ENCODE measurements at places on chromosomes 5 and 9.

GRCh38 chr5:115812372-115812771 is 4.1 kb downstream of the CDO1 start:
- no peak for DNase-seq

DNA sequence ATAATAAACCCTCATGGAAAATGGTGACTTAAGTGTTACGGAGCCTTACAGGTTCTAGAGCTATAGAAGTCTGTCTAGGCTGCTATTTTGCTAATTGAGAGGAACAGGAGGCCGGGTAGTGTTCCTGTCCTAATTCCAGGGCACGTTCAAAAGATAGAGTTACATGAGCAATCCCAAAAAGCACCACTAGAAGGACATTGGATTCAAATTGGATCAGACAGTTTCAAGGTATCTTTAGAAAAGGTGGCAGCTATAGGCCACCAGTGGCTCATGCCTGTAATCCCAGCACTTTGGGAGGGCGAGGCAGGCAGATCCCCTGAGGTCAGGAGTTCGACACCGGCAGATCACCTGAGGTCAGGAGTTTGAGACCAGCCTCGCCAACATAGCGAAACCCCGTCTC is 458.8 kb downstream of the TMEM232 start:
- no peak for DNase-seq

DNA sequence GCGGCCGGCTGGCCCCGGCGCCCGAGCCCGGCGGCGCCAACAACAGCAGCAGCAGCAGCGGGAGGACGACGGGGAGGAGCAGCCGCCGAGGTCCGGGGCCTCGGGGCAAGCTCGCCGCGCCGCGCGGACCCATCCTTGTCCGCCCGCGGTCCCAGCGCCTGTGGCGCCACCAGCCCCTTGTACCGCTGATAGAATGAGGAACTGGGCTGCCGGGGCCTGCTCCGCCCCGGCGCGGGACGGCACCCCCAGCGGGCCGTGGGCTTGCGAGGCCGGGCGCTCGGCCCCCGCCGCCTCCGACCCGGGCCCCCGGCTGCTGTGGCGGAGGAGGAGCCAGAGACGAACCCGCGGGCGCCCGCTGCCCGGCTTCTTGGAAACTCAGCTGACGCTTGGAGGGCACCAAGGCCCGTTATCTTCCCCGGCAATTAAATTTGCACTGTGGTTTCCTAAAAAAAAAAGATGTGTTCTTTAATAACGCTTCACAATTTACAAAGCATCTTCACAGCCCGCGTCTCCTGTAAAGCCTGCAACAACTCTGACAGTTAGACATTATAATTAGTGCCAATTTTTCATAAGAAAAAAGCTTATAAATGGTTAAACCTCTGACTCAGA is at the start of gene ARSB:
TSS of gene ARSB (minus strand) at position 195 of the 609 bp plus-strand sequence. CDS start at position 133, 62 bp downstream.
- DNase-seq = no peak

DNA sequence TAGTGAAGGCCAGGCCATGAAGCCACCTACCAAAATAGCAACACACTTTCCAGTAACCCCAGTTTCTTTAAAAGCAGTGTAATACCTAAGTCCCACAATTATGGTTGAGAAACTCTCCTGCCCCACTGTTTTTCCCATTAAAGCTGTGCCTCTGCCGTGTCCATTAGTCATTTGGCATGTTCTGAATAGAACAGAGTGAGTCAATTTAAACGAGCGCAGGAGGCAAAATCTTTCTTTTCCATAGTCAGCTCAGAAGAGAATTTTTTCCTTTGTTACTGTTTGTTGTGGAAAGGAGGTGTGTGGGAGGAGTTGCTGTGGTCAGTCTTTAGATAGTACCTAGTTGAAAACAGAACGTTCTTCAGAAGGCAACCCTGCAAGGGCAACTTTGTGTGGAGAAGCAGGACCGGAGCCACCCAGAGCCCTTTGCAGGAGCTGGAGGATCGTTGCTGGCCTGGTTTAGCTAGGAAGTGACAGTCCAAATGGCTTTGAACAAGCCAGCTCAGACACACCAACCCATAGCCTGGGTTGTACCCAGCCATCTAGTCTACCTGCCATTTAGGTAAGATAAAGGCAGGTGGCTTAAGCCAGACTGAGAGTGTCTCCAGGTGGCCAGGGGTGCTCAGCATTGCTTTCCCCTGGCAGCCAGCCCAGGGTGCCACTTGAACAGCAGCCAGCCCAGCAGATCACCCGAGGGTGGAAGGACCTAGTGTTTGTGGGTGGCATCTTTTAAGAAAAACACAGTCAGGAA is 30.4 kb downstream of the GADD45G start:
- no peak for DNase-seq

DNA sequence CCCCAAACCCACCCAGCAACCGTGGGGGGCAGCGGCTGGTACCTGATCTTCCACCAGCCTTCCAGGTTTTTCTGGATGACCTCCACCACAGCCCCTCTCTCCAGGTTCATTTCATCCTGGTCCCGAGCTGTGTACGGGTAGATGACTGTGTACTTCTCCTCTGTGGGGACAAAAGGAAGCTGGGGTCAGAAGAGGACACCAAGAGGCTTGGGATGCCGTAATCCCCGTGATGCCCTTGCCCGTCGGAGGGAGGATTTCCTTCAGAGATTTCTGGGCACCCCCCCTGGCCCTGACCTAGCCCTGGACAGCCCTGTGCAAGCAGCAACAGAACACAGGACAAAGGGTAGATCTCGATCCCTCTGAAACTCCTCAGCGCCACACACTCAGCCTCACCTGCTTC is 70.3 kb upstream of the UBTD2 start:
- DNase-seq = no peak

DNA sequence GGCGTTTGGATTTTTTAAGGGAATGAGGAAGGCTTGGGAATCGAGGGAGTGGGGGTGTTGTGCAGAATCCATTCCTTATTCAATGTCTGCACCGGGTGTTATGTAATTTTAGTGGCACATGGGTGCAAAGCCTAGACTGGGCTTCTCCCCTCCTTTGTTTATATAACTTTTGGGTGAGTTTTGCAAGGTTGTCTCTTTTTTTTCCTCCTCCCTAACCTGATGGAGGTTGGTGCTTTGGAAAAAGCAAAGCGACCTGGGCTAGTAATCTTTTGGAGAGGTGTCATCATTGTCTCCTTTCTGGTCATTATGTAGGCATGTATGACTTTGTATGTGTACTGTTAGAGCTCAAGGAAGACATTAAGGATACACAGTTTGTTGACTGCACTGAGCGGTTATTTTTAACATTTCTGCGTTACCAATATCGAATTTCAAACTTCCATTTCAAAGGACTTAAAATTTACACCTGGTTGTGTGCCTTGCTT is 3.1 kb downstream of the SMARCA2 start:
- no peak for DNase-seq

DNA sequence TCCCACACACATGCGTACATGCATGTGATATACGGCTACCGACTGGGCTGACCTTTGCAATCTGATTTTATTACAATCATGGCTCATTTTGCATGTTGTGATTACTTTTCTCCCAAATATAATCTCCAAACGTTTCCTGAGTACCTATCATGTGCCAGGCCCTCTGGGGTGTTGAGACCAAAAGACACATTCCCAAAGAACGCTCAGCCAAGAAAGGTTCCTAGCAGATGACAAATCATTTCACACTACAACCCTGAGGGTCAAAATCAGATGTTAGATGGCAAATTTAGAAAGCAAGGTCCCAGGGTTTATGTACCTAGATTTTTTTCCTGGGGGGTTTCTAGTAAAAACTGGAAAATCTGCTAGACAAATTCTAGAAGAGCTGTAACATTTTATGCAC is 32.4 kb upstream of the SLC25A51 start:
- no peak for DNase-seq

- no peak for DNase-seq
Measured at GRCh38 chr9:752681-753200, 88.8 kb upstream of the DMRT1 start.

GRCh38 chr9:137087409-137087925 is 682 bp downstream of the MAN1B1 start:
- no peak for DNase-seq

DNA sequence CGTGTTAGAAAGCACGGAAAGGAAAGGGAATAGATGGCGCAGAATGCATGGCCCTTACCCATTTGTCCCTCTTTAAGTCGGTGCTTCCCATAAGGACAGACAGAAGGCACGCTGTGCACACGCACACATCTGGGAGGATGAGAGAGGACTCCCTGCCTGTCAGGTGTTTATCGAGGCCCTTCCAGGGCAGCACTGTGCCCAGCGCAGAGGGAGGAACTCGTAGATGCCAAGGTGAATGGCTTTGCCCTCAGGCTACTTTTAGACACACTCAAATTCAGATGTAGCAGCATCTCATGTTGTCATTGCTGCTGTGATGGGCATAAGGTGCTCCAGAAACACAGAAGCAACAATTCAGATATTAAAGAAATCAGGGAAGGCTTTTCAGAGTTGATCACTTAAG is 70.2 kb upstream of the CTSL start:
- no peak for DNase-seq

GRCh38 chr9:94983552-94983951 is 257.1 kb downstream of the AOPEP start:
- DNase-seq = no peak

Measured in retina (tissue), 1 donor.